Retina (tissue), 1 donor: ENCODE measurements at places on chromosomes 5 and 9.

GRCh38 chr9:82202808-82203207 lies 214.2 kb downstream of the SPATA31D1 start:
- no peak for DNase-seq

- no peak for DNase-seq
These were observed 220.1 kb downstream of the TMEM232 start for GRCh38 chr5:110506378-110506777.

- no peak for DNase-seq
These were observed 59.5 kb downstream of the RORB start for GRCh38 chr9:74556685-74557084.

- no peak for DNase-seq
These were observed 4.8 kb upstream of the WNK2 start for GRCh38 chr9:93178851-93179786.

DNA sequence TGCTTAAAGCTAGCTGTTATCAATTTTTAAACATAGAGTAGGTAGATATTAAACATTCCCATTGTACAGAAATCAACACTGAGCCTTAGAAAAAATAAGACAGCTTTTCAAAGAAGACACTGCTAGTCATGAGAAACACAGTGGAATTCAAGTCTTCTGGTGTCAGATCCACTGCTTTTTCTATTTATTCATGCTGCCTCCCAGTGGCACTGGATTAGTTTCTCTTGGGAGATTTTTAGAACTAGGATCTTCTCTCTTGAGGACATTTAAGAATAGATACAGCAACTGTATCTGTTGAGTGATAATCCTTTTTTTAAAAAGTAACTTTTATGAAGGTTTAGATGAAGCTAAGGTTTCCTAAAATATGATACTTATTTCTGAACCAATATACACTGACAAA lies 1635.4 kb upstream of the C9orf72 start:
- no peak for DNase-seq

DNA sequence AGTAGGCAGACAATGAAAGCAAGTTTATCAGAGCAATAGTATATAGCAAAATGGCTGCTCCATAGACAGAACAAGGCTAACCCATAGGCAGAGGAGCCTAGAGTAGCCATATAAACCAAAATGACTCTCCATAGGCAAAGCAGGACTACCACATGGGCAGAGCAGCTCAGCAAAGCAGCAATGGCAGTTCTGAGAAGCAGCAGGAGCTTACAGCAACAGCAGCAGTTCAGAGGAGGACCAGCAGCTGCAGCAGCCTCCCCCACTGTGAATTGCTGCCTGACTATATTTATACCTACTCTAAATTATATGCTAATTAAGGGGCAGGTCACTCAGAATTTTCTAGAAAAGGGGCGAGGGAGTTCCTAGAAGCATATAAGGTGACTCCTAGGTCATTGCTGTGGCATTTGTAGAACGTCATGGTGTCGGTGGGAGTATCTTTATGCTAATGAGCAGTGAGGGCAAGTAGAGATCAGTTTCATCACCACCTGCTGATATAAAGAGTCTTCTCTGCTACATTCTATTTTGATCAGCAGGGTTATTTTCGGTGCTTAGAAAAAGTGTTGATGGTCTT lies 1115.5 kb downstream of the DTWD2 start:
- no peak for DNase-seq

GRCh38 chr5:24823625-24824024 lies 178.8 kb upstream of the CDH10 start:
- no peak for DNase-seq

DNA sequence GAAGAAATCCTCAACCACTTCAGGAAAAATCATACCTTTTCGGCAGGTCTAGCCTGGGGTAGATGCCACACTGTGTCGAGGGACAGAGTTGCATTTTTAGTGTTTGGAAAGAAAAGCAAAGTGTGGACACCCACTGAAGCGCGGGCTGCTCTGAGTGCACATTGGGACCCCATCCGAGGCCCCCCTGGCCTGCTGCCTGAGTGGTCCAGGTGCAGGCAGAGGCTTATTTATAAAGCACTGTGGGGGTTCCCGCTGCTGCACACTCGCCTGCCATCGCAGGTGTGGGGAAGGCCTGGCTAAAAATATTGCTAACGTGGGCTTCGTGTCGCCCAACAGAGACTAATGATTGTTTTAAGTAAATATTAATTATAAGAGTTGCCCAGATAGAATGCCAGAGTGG lies 119.4 kb downstream of the CRB2 start:
- DNase-seq: no peak

DNA sequence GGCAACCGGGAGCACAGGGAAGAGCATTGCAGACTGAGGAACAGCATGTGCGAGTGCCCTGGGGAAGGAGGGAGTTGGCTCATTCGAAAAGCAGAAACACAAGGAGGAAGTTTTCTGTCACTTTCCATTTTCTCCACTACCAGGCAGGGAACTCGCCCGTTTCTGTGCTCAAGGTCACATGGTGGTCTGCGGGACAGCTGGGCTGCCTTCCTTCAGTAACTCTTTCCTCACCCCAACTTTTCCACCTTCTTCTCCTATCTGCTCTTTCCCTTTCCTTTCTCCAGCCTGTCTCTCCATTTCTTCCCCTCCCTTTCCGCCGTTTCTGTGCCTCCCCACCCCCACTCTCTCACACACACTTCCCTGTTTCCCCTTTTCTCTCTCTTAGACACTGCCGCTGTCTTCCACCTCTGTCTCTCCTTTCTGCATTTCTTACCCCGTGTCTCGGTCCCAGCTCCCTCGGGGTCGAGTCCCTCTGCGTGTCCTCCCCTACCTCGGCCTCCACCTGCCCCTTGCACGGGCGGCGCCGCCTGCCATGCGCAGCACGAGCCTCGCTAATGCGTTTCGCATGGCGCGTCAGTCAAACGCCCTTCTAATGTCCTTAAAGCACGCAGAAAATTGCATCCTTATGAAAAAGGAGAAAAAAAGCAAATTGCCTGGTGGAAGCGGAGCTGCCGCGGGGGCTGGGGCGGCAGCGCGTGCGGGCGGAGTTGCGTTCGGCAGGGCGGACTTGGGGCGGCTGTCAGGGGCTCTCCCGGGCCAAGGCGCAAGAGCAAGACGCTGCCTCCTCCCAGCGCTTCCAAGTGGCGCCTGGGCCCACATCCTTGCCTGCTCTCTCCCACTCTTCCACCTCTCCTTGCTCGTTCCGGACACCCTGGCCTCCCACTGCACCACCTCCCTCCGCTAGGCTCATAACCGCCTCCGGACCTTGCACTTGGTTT lies 9.5 kb downstream of the BARX1 start:
- peak; percentile 67 for DNase-seq

DNA sequence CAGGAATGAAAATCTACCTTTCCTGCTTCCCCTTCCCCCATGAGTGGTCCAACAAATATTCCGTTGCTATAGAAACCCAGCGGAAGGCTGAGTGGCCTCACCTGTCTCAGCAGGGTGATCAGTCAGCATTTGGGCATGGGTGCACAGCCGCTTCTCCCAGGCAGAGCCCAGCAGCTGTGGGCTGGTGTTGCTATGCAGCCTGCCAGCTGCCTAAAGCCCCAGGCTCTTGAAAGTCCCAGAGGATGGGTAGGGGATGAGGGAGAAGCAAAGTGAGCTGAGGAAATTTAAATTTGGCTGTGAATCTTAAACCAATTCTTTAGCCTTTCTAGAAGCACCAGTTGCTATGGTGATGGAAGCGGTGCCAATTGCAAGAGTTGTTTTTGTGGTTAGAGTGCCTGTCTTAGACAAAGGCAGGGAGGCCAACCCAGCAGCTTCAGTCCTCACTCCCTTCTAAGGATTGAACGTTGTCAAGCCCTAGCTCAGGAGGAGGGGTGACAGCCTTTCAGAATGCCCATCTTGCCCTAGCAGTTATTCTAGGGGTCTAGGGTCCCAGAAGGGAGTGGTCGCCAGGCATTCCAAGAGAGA lies 151.5 kb upstream of the PITX1 start:
- DNase-seq: no peak

DNA sequence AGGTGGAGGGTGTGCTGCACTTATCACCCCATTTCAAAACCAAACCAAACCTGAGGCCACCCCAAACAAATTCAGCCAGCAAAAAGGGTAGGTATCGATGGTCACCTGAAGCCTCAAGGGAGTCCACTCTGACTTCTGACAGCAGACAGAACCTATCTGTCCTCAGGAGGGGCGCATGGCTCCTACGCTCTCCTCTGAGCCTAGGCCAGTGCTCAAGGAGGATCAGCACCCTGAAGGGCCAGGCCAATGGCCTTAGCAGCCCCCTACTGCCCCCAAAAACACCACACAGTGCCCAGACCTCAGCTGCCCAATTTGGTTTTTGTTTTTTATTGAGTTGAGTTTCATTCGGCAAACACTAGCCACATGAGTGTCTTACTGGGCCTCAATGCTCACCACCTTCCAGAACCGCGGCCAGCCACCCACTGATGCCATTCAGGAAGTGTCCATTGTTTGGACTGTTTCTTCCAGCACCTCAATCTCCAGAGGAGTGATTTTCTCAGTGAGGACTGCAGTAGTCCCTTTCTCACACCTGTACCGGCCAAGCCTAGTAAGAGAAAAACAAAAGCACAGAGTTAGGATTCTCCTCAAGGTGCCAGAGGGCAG lies 62.0 kb downstream of the PSMB7 start:
- DNase-seq: no peak

- DNase-seq: no peak
These were observed 79.1 kb upstream of the ADAMTSL1 start for GRCh38 chr9:18394847-18395351.

DNA sequence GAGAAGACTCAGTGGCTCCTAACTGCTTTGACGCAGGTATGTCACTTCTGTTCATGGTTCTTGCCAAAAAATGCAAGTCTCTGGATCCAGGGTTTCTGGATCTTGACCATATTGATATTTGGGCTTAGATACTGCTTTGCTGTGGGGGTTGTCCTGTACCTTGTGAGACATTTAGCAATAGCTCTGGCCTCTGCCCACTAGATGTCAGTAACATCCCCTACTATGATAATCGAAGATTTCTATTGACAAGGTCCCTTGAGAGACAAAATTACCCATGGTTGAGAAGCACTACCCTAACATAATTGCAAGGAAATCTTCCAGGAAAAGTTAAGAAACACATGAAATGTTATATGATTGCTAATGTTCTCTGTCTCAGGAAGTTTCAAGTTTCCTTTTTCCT lies 285.4 kb downstream of the TMEM232 start:
- no peak for DNase-seq

DNA sequence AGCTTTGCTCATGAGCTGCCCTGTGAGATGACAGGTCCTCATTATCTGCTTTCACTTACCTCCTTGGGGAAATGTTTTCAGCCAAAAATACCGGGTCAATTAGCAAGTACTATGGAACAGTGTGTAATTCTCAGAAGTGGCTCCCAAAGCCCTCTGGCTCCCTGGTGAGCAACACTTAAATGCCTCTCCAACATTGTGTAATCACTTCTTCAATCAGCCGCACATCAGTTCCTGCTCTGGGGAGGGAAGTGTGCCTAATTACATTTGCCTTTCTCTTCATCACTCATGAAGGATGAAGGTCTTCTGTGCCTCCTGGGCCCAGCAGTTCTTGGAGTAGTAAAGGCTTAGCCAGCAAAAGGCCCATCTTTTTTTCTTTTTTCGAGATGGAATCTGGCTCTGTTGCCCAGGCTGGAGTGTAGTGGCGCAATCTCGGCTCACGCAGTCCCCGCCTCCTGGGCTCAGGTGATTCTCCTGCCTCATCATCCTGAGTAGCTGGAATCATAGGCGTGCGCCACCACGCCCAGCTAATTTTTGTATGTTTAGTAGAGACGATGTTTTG lies 23.1 kb downstream of the NIM1K start:
- DNase-seq: peak; percentile 57

GRCh38 chr9:135504262-135505243 lies 4.1 kb downstream of the MRPS2 start:
- peak; percentile 64 for DNase-seq

DNA sequence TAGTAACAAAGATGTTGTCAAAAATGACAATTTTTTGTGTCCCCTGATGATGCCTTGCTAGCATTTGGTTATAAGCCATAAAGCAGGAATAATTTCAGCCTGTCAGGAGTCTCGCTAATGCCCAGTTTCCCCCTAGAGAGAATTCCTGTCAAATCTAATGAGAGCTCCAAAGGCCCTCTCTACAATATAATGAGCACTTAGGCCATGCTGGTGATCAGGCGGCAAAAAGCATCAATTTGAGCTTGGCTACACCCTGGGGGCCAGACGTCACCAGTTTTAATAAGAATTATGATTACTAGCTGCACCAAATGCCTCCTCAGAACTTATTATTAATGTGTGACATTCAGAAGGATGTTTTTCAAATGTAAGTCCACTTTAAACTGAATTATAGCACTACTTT lies 6.1 kb downstream of the TLE1 start:
- DNase-seq: peak; percentile 81

GRCh38 chr9:38195737-38196161 lies 126.7 kb upstream of the SHB start:
- DNase-seq: no peak

GRCh38 chr9:85715587-85715986 lies 26.2 kb downstream of the AGTPBP1 start:
- no peak for DNase-seq

- DNase-seq: no peak
These were observed 63.9 kb downstream of the PARP8 start for GRCh38 chr5:50730336-50730735.

DNA sequence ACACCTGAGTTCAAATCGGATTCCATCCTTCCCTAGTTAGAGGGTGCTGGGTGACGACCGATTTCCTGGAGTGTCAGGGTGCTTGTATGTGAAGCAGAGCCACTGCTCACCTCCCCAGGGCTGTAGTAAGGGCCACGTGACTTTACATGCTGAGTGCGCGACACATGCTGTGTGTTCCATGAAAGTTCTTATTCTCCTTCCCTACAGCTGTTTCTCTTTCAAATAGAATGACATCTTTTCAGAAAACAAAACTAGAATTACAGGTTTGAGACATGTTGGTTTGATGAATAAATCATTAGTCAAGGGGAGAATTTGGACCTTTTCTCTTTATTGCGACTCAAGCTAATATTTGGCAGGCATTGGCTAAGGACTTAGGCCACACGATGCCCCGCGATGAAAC lies 113.1 kb downstream of the JMY start:
- no peak for DNase-seq

DNA sequence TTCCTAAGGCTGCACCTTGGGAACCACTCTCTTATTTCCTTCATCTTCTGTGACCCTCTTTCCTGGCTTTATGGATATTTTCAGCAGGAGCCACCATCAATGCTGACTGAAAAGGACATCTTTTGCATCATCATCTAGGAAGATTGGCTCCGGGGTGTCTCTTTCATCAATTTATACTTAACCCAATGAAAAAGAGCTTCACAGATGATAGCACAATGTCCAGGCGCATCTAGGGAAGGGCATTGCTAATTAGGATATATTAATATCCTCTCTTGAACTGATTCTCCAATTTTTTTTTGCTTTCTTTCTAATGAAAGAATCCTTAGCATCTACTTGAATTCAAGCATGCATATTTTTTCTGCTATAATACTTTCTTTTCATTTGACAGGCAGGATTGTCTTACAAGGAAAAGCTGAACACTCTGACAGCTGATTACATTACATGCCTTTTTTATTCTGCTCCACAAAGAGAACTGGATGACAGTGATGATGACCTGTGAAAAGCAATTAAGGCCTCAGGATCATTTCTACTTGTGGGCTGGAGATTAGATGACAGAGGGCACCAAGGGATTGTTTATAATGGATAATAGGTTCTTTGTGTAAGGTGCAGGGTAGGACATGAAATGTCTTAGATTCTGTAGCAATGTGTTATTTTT lies 60.2 kb downstream of the PCSK1 start:
- peak; percentile 13 for DNase-seq
